NCI-H226 (cell line): ENCODE measurements at places on chromosomes 11 and 22.

- DNase-seq = no peak
Measured at GRCh38 chr11:67264877-67265632, 1.2 kb upstream of the GRK2 start.

GRCh38 chr22:49574205-49574880, 253.3 kb downstream of the BRD1 start:
- no peak for DNase-seq

- no peak for DNase-seq
Measured at GRCh38 chr11:92881940-92882450, 87.5 kb upstream of the MTNR1B start.

- no peak for DNase-seq
Measured at GRCh38 chr11:821512-822371, 3.0 kb downstream of the PNPLA2 start.

GRCh38 chr11:114194702-114195101, 101.5 kb upstream of the NNMT start:
- DNase-seq = no peak

DNA sequence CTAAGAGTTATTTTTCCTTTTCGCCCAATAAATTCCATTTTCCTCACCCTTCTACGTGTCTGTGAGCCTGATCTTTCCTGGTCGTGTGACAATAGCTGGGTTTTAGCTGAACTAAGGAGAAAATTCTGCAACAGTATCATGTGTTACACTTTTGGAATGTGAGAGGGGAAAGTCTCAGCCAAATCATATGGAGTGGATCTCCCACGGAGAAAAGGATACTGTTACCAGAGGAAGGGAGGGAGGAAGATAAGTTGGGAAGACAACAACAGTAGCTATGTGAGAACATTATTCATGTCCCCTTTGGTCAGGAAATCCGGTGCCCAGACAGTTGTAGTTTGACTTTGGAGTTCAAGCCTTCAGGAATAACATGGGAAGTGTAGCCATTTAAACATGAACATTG, 584.0 kb upstream of the RAG2 start:
- DNase-seq = no peak

- DNase-seq = no peak
Measured at GRCh38 chr11:31303644-31304180, 65.8 kb downstream of the DCDC1 start.

GRCh38 chr11:33866936-33867335, 24.9 kb downstream of the LMO2 start:
- DNase-seq = no peak

- DNase-seq = peak; percentile 75
Measured at GRCh38 chr11:27464289-27464696, 8.3 kb downstream of the LGR4 start.

DNA sequence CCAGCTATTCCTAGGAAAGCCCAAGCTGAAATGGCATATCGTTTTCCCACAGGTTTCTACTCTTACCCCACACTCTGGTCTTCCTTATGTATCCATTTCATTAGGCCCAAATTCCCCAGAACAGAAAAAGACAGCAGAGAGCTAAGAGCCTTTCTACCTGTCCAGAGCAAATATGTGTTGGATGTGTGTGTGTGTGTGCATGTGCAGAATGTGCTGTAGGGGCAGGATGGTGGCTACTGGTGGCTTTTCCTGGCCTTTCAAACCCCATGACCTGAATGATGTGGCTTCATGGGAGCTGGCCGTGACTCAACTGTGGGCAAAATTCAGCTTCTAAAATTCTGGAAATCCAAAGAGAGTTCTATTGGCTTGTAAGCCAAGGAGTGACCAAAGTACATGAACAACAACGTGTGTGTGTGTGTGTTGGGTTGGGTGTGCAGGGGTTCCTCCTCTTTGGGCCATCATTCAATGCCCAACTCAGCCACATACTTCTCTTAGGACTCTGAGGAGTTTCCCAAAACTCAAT, 421.4 kb upstream of the CADM1 start:
- DNase-seq = no peak

GRCh38 chr11:61416941-61417340, 12.8 kb downstream of the CPSF7 start:
- DNase-seq = no peak
